ENCODE measurements at places on chromosomes 13 and 19.

GRCh38 chr19:38039966-38040365 lies 133.0 kb downstream of the SIPA1L3 start:
- DNase-seq: no peak

- peak; percentile 42 for DNase-seq
Measured at GRCh38 chr19:18833849-18834643, 2.3 kb downstream of the UPF1 start.

GRCh38 chr19:31264041-31264778 lies 85.0 kb downstream of the TSHZ3 start:
- no peak for DNase-seq

DNA sequence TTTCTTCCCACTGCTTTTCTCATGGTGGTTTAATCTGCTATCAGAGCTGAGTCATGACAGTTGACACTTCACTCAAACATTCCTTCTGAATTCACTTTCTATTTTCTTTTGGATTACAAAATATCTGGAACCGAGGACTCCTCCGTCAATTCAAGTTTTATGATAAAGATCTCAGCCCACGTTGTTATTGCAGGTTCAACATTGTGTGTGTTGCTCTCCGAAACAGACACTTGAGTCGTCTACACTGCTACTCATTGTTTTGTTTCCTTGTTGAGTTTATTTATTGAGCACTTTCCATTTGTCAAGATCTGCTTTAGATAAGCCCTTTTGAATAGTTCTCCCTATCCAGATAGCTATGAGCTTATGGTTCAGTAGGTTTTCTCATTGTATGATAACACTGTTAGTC lies 636.1 kb upstream of the GPC6 start:
- DNase-seq: peak; percentile 74

DNA sequence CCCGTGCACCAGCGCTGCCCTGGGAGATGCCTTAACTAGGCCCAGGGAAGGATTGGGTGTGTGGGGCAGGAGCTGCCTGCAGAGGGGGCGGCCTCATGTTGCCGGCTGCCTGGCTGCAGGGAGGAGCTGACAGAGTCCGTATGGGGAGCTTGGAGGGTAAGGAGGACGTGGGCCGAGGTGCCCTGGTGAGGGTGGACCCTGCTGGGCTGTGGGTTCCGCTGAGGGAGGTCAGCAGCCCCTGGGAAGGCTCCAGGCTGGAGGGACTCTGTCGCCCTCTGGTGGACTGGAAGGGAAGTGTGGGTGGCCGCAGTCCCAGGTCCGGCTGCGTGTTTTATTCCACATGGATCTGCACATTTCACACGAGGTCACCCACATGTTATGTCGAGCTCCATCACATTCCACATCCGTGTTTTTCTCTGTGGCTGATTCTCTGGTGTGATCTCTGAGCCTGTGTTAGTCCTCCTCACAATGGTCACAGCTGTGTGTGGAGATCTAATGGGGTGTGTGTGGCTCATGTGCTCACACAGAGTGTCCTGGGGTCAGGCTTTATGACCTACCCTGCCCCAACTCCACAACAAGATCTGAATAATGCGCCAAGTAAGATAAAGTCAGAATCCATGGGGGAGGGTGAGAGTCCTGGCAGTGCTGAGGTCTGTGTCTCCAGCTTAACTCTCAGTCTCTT lies 1.8 kb upstream of the CEACAM8 start:
- no peak for DNase-seq

GRCh38 chr19:4058693-4059452 lies 7.8 kb downstream of the ZBTB7A start:
- no peak for DNase-seq

DNA sequence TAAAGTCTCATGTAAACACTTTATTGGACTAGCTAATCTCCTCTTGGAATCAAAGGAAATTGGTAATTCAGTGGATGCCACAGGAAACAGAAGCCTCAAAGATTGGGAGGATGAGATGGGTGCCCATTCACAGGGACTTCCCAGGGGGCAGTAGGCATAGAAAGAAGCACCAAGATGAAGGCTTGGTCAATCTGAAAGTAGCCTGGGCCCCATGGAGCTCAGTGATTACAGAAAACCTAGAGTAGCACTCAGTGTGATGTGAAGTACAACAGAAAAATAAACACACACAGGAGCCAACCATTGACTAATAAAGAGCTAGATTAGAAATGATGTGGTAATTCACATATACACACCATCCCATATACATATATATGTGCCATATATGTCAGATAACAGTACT lies 560.6 kb downstream of the TBC1D4 start:
- DNase-seq: no peak

- no peak for DNase-seq
Measured at GRCh38 chr13:40371531-40372125, 294.8 kb downstream of the FOXO1 start.

GRCh38 chr19:17834350-17835181 lies 13.2 kb downstream of the JAK3 start:
- no peak for DNase-seq

DNA sequence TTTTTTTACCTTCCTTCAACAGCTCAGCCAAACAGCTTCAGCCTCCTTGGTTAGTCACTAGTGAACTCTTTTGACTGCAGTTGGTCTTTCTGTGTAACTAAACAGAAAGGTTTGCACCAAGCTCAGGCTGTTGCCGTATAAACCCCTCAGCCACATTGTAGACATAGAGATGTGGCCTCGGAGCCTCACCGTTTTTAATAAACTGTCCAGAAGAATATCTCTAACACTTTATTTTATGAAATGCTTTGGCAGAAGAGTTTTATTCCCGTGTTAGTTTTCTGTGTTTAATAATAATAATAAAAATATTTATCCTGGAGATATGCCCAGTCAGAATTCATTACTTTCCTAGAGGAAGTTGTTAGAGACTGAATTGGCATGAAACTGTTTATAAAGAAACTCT lies 171.7 kb upstream of the MAB21L1 start:
- no peak for DNase-seq

GRCh38 chr19:18940769-18941627 lies at the start of gene HOMER3:
Gene HOMER3 (minus strand): TSS chr19:18941217. CDS start chr19:18938982, 2,235 bp downstream.
- DNase-seq: peak; percentile 64

GRCh38 chr19:31532034-31532433 lies 182.8 kb upstream of the TSHZ3 start:
- DNase-seq: no peak

- DNase-seq: no peak
Measured at GRCh38 chr13:100809129-100809390, 134.5 kb upstream of the TMTC4 start.

DNA sequence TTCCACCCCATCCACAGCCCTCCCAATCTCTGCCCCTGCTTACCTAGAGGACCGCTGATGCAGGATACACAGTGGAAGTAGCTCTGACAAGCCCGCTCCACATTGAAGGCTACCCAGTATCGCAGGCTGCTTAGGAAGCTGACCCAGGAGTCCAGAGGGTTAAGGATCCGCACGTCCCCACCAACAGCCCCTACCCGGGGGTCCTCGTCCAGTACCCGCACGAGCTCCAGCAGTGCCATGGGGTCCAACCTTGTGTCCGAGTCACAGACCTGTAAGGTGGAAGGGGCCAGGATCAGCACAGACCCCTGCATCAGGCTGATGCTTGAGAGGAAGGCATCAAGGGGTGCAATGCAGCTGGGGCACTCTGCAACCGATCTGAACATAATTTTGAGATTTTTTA lies 6.9 kb downstream of the HAS1 start:
- DNase-seq: no peak

DNA sequence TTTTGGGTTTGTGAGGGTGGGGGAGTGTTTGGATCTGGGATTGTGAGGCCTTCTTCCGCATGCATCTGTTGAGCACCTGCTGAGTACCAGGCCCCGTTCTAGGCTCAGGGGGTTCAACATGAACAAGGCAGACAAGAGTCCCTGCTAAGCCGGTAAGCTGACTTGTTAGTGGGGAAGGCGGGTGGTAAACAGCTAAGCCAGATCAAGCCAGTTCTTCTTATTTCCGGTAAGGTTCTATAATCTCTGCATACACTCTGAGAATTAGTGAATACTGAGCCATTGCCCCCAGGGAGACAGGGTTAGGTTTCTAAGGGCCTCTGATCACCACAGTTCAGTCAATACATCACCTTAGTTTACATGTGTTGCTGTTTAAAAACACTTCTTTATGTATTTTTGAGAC lies 9.9 kb upstream of the EHD2 start:
- DNase-seq: no peak

GRCh38 chr19:12843328-12843727 lies 5.0 kb downstream of the MAST1 start:
- DNase-seq: no peak

- peak; percentile 10 for DNase-seq
Measured at GRCh38 chr13:61410669-61411297, 4.9 kb downstream of the PCDH20 start.

GRCh38 chr13:40966298-40966697 lies 52.8 kb downstream of the ELF1 start:
- no peak for DNase-seq

- no peak for DNase-seq
Measured at GRCh38 chr13:30191491-30192100, 115.8 kb downstream of the KATNAL1 start.

- DNase-seq: no peak
Measured at GRCh38 chr19:8108560-8109445, 40.6 kb downstream of the FBN3 start.

DNA sequence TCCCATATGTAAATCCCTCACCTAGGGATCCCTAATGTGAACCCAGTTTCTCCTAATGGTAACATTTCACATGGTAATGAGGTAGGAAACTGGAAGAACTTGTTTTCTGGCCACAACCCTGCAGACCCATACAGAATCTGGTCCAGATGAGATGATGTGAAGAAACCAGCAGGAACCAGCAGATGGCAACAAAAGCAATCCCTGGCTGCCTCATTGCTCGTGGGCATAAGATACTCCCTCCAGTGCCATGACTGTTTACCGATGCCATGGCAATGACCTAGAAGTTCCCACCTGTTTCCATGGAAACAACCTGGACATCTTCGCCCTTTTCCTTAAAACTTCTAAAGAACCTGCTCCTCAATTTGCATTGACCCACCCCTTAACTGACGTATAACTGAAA lies 1.4 kb upstream of the CD209 start:
- DNase-seq: no peak

- no peak for DNase-seq
Measured at GRCh38 chr19:23802290-23802689, 43.6 kb upstream of the ZNF681 start.

DNA sequence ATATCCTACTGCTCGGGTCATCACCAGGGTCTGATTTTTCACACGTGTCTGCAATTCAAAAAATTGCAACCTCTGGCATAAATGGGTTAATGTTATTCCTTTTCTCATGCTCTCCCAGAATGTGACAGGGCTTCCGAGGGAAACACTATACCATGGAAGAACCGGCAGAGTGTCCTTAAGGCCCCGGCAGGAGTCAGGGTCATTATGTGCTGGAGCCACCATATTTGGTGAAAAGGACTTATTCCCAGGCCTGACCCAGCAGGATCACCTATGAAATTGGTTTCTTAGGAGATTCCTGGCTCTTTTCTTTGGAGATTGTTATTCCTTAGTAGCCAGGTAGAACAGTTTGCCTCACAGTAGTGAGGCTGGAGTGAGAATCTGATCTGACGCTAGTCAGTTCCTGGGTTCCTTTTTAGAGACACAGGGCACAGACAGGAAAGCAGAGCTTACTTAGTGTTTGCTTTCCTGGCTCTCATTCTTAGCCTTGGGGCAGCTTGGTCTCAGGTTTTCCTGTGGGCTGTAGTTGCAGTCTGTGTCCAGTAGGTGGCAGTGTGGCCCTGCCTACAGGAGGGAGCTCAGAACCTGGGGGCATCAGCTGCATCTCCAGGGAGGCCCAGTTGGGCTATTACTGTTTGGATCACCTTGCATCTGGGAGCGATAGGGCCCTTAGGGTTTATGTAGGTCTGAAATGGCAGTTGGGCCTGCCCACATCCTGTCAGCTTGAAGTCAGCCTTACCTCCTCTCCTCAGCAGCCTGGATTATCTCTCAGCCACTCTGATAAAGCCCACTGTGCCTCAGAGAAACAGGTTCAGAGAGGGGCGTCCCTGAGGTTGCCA lies 12.4 kb downstream of the SNRNP70 start:
- peak; percentile 70 for DNase-seq
